ENCODE measurements at places on chromosomes 4 and X.

- DNase-seq: no peak
Observed at GRCh38 chr4:132504438-132504837, 644.7 kb upstream of the PCDH10 start.

DNA sequence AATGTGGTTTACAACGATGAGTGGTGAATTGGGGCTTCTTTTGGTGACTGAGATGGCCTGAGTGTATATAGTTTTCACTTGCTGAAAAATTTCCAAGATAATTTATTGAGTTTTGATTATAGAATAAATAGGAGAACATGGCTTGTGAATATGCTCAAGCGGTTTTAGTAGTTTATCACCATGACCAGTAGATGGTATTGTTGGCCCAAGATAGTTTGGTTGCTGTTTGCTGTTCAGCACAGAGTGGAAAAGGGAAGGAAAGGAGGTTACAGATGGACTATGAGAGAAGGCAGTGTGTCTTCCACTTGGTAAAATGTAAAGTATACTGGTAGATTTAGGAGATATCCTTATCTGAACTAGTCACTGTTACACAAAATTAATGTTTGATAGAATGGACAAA is 55.8 kb upstream of the POU4F2 start:
- peak; percentile 4 for DNase-seq

DNA sequence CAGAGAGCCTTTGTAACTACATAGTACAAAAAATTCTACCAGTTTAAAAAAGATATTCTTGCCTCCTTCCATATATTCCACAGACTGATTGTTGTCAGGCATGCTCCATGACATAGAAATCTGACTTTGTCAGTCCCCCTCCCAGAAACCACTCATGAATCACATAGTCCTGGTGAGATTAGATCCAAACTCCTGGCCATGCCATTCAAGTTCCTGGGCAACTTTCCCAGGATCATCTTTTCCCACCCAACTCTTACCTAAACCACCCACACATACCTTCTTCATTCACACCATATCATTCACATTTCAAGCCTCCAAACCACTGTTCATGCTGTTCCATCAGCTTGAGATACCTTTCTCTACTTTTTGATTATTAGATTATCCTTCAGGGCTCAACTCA is 46.4 kb downstream of the SLC16A2 start:
- DNase-seq: no peak

GRCh38 chr4:68461790-68462189 is 14.5 kb downstream of the TMPRSS11E start:
- no peak for DNase-seq

GRCh38 chr4:44914748-44915147 is 188.4 kb upstream of the GNPDA2 start:
- no peak for DNase-seq

- DNase-seq: peak; percentile 39
Observed at GRCh38 chr4:1855333-1856070, 454 bp downstream of the LETM1 start.

DNA sequence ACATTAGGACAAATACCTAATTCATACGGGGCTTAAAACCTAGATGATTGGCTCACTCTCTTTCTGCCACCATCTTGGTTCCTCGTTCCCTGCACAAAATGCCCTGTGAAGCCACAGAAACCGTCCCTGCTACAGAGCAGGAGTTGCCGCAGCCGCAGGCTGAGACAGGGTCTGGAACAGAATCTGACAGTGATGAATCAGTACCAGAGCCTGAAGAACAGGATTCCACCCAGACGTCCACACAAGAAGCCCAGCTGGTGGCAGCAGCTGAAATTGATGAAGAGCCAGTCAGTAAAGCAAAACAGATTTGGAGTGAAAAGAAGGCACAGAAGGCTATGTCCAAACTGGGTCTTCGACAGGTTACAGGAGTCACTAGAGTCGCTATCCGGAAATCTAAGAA is 34.3 kb downstream of the TRIM61 start:
- no peak for DNase-seq

- no peak for DNase-seq
Observed at GRCh38 chr4:88693792-88694191, 3.8 kb downstream of the NAP1L5 start.

DNA sequence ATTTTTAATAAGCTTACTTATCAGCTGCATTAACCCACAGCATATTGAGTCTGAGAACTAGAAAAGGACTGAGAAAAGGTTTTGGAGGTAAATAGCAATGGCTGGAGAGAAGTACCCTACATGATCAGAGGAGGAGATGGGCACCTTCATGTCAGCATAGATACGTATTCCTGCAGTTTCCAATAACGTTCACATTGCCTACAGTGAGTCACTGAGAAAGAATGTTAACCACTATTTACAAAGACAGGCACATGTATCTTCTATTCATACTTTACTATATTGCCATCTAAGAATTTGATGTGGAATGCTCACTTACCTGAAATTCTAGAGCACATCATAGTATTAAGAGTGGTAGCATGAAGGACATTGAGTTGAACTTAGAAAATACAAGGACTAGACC is 92.5 kb downstream of the TLL1 start:
- DNase-seq: no peak

- DNase-seq: no peak
Observed at GRCh38 chr4:24249972-24250371, 334.4 kb downstream of the DHX15 start.

DNA sequence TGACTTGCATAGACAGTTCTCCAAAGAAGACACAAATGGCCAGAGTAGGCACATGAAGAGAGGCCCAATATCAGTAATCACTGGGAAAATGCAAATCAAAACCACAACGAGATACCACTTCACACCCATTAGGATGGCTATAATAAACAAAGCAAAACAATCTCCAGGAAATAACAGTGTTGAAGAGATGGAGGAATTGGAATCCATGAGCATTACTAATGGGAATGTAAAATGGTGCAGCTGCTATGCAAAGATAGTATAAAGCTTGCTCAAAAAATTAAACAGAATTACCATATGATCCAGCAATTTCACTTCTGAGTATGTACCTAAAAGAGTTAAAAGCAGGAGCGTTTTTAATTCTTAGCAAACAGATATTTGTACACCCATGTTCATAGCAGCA is 17.0 kb upstream of the TMEM33 start:
- DNase-seq: no peak

DNA sequence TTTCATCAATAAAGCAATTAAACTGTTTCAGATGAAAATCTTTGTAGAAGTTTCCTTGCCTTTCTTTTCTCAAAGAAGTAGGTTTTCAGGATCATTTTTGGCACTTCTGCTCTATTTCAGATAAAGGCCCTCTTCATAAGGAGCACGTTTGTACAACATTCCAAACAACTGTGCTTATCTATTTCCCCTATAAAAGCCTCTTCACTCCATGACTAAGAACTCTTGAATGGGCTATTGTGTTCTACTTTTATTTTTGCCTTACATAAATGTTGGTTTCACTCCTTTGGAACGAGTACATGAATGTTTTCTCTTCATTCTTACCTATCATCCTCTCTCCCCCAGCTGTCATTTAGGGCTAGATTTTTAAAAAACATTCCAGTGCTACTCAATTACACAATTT is 288.0 kb upstream of the PPP1R2C start:
- DNase-seq: no peak

GRCh38 chr4:183609151-183609550 is 49.8 kb downstream of the RWDD4 start:
- DNase-seq: no peak

DNA sequence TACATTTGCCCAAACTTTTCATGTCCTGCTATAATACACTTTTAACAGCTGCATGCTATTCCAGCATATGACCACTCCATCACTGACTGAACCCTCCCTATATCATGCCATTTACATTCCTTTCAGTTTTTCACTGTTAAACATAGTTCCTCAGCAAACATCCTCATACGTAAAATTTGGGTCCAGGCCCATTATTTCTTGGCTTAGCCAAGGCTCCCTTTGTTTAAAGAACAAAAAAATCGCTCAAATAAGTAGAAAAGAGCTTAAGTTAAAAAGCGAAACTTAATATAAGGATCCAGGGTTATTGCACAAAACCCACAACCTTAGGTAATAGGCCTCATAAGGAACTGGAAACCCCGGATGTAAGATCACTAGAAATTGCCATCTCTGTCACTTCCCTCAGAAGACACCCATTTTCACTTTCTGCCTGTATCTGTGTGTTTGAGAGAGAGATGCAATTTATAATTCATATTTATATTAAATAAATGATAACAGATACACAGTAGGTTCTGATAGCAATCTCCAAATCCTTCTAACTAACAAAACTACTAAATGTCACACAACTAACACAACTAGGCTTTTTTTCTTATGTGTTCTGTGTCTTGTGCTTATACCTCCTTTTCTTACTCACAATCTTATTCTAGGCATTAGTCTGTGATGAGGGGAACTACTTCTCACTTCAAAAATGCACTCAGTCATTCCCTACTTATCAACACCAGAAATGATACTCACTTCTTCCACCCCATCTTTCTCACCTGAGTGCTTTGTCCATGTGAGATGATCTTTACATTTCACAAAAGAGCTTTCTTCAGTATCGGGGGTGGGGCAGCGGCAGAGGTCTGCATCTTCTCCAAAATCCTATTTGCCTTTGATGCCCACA is 59.9 kb upstream of the FAM241A start:
- peak; percentile 70 for DNase-seq

DNA sequence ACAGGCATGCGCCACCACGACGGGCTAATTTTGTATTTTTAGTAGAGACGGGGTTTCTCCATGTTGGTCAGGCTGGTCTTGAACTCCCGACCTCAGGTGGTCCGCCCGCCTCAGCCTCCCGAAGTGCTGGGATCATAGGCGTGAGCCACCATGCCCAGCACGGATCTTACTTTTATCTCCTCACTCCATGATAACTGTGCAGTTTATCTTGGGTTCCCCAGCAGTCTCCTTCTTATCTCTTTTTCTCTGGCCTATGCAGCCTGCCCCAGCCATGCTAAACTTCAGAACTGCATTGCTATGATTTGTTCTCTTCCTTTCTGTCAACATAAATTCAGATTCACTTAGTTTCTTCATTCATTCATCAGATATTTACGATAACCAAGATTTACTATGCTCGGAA is 22.4 kb downstream of the PAGE1 start:
- DNase-seq: no peak

GRCh38 chrX:104913348-104913747 is 307.1 kb downstream of the TEX13A start:
- DNase-seq: no peak

GRCh38 chr4:140252742-140253555 is 99.0 kb upstream of the MAML3 start:
- peak; percentile 81 for DNase-seq

DNA sequence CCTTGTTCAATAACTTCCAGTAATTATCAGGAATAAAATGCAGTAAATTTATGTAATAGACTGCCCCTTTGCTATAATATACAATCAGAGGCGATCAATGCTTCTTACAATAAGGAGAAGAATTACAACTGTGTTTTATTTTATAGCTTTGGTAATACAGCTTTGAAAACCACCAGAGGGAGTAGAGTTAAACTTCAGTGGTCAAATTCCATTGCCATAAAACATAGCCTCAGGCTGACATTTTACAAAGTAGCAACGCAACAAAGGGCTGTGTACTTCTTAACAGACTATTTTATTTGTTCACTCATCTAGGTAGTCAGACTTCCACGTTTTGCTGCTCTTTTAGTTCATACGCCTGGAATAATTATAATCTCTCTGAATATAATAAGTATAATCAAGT is 58.5 kb downstream of the TEX13C start:
- DNase-seq: no peak

DNA sequence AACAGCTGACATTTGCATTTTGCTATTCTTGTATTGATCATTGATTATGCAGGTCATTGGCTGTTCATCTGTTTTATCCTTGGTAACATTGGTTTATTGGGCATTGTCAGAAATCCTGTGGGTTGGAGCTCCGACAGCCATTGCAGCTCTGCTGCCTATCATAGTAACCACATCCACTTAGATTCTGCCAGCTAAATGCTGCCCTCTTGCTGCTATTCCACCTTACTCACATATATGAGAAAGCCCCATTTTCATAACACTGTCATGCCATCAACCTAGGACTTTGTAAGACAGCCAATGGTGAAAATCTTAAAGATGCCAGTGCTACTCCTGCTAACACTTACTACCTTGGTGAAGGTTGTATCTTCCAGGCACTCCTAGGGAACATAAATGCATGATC is 187.3 kb upstream of the CXCL13 start:
- peak; percentile 8 for DNase-seq

- DNase-seq: no peak
Observed at GRCh38 chr4:152385551-152385950, 150.3 kb downstream of the FBXW7 start.

DNA sequence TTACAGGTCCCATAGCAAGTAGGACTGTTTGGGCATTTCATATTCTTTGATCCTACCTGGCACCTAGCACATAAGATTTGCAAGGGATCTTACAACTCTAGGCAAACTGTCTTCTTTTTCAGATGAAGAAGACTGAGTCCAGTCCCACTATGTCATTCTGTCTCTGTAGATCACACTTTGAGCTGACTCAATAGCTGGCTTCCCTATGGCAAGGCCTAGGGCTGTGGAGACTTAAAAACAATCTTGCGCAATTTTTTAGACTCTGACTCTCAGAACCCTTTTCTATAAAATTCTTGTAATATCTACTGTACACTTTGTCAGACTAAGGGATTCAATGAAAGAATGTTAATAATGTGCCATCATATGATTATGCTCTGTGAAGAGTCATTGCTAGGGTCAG is 26.7 kb downstream of the OTC start:
- DNase-seq: peak; percentile 43

DNA sequence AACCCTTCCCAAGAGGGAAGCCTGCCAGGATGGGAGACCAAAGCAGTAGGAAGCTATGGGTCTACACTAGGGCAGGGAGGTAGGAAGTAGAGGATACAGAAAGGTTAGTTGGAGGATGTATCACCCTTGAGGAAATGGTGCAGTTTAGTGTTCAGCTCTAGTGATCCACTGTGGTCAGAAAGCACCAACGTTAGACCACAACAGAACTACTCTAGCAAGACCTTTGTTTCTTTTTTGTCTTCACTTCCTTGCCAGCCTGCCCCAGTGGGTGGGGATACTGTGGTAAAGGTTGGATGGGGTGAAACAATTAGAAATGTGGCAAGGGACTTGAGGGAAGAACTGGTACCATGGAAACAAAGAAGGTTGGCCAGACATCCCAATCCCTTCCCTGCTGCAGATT is 83.3 kb downstream of the DDIT4L start:
- no peak for DNase-seq

DNA sequence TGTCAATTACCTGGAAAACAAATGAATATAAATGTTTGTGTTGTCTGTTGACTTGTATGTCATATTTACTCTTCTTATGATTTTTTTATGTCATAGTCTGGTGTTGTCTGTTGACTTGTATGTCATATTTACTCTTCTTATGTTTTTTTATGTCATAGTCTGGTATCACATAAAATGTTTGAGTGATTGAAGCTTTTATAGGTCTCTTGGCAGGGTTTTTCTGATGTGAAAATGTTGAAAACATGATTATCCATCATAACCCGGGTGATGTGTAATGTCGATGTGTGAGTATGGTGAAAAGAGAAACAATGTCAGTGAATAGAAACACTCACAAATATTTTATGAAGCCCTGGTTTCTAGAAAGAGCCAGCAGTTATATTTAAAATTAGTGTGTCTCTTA is 335.7 kb downstream of the BMPR1B start:
- no peak for DNase-seq

GRCh38 chrX:74343343-74344279 is 39.6 kb downstream of the ZCCHC13 start:
- peak; percentile 80 for DNase-seq
